Lung (tissue), 17 donors: ENCODE measurements at places on chromosomes 12 and 14.

- no peak for DNase-seq
Measured at GRCh38 chr12:27517961-27518665, 5.9 kb upstream of the PPFIBP1 start.

GRCh38 chr12:39294715-39295114, 148.2 kb downstream of the KIF21A start:
- no peak for DNase-seq

DNA sequence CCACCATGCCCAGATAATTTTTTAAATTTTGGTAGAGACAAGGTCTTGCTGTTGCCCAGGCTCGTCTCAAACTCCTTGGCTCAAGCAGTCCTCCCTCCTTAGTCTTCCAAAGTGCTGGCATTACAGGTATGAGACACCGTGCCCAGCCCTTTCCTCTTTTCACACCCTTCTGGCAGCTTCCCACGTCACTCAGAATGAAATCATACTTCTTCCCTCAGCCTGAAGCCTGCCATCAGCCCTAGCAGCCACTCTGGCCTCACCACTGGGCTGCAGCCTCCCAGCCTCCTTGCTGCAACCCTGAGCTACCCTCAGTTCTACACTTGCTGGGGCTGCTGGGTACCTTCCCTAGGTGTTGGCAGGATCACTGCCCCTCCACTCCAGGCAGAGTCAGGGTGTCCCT, 18.2 kb downstream of the ANKRD9 start:
- DNase-seq: no peak

- no peak for DNase-seq
Measured at GRCh38 chr14:39376667-39377403, 55.4 kb downstream of the FBXO33 start.

DNA sequence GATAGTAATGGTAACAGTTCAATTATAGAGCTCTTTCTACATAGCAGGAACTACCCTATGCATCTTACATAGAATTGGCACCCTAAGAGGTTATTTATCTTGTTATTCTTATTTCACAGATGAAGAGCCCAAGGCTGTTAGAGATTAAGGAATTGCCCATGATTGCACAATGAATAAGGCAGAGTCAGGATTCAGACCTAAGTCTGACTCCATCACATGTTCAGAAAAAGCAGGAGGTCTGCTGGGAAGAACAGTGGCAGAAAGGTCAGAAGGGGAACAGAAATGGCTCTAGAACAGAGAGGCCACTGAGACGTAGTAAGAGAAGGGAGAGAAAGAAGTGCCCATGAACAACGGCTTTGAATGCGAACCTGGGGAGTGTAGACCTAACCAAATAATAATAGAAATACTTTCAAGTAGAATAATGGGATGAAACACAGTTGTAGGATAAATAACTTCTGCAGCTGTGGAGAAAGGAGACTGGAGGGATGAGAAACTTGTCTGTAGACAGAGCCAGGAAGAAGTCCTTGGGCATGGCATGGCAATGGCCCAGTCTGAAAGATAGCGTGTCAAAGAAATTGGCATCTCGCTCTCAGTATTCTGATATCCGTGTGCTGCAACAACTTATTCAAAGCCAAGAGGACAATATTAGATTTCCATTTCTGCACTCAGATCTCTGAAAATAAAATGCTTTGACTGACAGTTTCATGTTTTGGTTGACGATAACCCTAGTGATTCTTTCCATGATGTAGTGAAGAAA, 17.6 kb downstream of the MYBPC1 start:
- no peak for DNase-seq

DNA sequence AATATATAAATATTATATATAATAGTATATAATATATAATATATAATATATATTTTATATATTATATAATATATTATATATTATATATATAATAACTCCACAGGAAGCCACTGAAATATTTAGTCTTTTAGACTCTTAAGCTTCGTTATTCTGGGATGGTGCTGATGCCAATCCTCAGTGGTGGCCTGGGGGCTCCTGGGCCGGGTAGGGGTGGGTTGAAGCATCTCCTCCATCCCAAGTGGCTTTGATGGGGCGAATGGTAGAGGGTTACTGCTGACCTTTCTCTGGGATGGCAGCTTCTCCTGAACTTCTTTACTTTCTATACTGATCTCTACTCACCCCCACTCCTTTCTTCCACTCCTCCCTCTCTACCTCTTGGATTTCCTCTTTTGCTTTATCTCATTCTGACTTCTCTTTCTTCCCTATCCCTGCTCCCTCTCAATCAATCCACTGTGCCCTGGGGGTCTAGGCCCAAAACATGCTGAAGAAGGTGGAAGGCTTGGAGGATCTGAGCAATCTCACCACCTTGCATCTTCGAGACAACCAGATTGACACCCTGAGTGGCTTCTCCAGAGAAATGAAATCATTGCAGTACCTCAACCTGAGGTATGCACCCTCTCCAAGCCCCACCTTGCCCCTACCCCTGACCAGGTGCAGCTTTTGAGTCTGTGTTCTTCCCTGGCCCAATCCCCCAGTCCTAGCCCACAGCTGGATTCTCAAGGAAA, 4.8 kb upstream of the ENO2 start:
- DNase-seq: no peak

- no peak for DNase-seq
Measured at GRCh38 chr12:113204804-113205203, 16.5 kb upstream of the TPCN1 start.

DNA sequence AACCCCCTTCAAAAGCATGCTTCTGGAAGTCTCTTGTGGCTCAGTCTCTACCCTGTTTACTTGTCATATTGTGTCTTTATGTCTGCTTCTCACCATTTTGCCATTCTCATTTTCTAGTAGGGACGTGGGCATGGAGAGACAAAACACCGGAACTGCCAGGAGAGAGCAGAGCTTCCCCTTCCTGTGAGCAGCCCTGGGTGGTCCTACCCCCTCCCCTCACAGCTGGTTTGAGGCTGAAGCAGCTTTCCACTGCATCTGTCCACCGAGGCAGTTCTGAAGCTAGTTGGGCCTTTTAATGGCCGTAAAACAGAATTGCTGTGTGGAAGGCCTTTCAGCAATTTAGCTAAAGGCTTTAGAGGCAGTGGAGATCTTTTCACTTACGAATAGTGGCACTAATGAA, 77.0 kb downstream of the PELI2 start:
- no peak for DNase-seq

GRCh38 chr12:54019924-54020590, 8.2 kb upstream of the HOXC6 start:
- DNase-seq: no peak

DNA sequence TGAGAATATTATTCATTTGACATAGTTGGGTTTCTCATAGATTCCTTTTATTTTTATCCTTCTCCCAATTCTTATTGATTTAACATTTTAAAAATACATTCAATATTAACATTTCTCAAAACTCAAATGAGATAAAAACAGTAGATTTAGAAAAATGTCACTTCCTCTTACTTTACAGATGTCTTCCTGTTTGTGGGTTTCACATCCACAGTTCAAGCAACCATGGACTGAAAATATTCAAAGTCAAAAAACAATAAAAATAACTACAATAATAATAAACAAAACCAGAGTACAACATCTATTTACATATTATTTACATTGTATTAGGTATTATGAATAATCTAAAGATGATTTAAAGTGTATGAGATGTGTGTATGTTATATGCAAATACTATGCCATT, 111.3 kb upstream of the SLC16A7 start:
- DNase-seq: no peak

DNA sequence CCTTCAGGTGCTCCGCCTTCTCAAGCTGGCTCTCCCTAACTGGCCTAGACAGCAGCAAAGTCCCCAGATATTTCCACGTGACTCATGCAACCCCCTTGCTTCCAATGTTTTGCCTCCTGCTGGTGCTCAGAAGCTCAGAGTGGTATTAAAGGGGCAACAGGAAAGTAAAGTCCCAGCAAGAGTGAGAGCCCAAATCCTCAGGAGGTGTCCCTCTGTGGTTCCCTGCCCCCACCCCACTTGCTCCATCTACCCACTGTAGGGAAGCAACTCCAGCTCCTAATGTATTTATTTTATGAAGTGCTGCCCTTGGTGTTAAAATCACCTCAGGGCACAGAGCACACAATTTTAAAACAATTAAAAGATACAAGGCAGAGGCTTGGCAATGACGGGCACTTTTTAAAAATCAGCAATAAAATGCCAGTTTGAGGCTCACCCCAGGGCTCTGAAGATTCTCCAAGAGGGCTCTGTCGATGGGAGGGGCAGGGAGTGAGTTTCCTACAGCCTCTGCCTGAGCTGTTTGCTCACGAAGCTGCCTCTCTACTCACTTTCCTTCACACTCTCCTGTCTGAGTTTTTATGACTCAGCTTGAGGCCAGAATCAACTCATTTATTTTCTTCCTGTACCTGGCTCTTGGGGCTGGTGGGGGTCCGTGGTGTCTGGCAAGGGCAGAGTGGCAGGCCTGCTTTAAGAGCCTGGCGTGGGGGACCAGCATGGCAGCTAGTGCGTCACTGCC, 81.9 kb upstream of the MAX start:
- DNase-seq: no peak

- DNase-seq: no peak
Measured at GRCh38 chr12:85266356-85266755, 13.7 kb upstream of the ALX1 start.

DNA sequence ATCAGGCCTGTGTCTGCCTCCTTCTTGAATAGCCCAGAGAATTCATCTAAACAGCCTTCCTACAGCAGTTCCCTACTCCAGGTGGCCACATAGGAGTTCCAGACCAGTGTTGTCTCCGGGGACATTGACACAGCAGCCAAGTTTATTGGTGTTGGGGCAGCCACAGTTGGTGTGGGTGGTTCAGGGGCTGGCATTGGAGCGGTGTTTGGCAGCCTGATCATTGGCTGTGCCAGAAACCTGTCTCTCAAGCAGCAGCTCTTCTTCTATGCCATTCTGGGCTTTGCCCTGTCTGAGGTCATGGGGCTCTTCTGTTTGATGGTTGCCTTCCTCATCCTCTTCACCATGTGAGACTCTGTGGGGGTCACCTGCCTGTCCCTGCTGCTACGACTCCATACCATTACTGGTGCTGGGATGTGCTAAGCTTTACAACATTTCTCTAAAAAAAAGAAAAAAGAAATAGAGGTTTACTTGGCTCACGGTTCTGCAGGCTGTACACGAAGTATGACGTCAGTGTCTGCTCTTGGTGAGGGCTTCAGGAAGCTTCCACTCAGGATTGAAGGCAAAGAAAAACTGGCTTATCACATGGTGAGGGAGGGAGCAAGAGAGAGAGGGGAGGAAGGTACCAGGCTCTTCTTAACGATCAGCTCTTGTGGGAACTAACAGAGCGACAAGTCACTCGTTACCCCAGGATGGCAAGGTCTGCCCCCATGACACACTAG, 57.5 kb downstream of the CHST11 start:
- no peak for DNase-seq

- DNase-seq: peak; percentile 92
Measured at GRCh38 chr12:89783359-89784060, 74.9 kb upstream of the ATP2B1 start.

- no peak for DNase-seq
Measured at GRCh38 chr12:6234214-6234613, 34.0 kb downstream of the CD9 start.
